T1000 (cell line): ENCODE measurements at places on chromosomes 2 and 18.

- no peak for DNase-seq
Measured at GRCh38 chr2:174247474-174248186, 702 bp downstream of the OLA1 start.

- no peak for DNase-seq
Measured at GRCh38 chr2:127542231-127542630, 6.7 kb downstream of the MYO7B start.

DNA sequence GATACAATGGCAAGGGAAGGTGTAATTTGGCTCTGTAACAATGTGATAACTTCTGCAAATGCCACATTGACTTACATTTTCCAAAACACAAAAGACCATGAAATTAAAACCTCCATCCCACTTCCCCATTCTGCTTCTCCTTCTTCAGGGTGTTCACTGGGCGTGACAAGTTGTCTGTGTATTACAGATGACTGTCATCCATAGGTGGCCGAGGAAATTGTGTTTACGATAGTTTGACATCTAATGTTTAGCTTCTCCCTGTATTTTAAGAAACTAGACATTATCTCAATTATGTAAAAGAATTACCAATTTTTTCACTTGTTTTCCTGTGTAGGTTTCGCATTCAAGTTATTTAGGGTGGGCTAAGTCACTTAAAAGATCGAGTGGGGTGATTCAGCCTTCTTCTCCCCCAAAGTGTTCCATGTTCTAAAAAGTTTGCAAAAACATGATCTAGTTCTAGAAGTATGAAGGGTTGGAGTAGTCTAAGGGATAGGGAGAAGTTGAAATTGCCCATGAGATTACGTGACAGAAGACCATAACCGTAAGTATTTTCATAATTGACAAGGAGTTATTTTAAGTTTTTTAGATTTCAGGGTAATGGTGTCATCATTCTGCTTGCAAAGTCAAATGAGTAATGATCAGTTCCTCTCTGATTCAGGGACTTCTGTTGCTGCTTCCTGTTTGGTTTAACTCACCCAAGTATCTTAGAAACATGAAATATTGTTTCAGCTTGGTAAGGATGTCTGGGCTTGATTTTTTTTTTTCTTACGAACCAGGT is 25.2 kb upstream of the CYTIP start:
- DNase-seq: no peak

GRCh38 chr18:75083761-75084160 is 125.2 kb downstream of the PTGR3 start:
- DNase-seq: no peak

- no peak for DNase-seq
Measured at GRCh38 chr18:54958704-54959625, at the start of gene CCDC68. Gene CCDC68, minus strand, starts transcription at chr18:54959461. Its CDS starts 16,670 bp downstream, at chr18:54942791.

DNA sequence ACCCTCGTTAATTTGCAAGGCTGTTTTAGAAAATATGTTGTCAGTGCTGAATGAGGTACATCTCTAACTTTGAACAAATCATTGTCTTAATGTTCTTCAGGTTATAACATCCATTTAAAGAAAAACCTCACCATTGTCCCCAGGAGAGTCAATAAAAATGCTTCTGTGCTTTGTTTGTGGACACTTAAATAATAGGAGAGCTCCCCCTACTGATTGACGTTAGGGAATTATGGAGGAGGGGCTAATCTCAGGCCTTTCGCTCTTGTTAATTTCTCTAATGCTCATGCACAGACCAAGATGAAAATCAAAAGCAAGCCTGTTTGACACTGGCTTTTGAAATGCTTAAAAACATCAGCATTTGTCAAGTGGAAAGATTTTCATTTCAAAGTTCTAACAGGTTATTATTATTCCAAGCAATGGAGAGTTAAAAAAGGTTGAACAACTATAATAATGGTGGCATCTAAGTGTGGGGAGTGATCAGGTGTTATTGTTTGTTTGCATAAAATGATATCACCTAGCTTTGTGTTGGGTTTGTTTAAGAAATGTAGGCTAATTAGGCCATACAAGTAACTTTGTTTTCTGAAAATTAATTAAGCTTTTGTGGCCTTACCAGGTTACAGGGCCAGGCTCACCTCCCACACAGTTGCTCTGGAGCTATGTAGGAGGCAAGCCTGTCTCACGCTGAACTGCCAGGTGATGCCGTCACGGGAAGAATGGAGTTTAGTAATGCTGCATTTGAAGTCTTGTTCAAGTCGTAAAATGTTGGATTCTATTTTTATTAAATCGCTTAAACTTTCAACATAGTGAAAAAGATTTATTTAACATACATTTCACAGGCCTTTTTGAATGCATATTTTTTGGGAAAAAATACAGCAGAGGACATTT is 51.7 kb upstream of the SMIM21 start:
- no peak for DNase-seq

DNA sequence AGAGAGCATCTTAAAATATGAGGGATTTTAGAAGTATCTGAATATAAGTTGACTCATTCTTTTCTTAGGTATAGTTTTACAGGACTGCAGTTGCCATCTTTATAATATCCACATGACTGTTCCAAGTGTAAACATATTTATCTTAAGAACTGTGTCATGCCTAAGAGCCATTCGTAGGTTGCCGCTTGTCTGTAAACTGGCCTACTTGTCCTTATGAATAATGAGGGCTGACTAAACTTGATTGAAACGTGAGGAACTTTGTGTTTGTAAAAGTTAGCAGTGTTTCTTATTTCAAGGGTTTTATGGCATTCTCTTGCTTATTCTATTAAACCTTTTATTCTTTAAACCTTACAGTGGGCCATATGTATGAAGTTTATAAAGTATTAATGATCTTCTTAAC is 99.6 kb downstream of the MAP3K20 start:
- DNase-seq: no peak

GRCh38 chr2:206212673-206213513 is 53.2 kb downstream of the EEF1B2 start:
- DNase-seq: no peak

DNA sequence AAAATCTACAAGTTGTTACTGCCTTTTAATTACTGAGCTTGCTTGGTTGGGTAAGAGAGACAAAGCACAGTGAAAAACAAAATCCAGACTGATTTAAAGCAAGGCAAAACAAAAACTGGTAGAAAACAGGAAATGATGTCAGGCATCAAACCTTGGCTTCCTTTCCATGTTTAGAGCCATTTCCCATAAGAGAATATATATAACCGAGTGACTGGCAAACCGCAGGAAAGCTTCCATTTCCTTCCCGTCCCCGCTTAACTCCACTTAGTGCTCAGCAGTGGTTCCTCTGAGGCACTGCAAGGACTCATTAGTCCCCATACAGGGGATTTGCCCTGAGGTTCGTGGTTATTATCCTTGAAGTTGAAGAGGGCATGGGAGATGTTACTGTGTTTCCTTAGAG is 446.3 kb downstream of the LPIN1 start:
- no peak for DNase-seq

DNA sequence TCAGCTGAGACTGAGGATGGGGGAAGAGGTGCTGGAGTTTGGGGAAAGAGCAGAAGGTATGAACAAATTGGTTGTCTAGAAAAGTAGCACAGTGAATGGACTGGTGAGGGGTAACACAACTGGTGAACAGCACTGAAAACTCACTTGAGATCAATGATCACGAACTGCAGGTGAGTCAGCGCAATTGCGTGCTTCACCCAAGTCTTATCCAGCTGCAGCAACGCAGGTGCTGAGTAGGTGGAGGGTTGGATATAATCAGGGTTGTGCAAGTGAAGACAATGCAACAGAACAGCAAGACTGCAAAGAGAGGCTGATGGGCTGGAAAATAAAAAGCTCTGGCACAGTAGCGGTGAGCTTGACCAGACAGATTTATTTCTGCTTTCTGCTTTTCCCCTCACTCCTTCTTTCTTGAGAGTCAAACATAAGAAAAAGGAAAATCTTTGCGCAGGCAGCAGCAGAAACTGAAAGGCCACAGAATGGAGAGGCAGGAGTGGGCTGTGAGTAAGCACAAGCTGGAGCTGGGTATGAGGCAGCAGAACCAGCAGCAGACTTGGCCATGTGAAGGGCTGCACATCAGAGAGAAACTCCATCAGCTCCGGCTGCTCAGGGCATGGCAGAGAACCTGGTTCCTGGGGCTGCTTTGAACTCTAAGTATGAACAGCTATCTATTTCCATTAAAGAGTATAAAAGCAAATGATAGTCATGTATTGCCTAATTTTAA is 99.4 kb upstream of the ARL5A start:
- DNase-seq: no peak

- DNase-seq: no peak
Measured at GRCh38 chr2:177445200-177445599, 52.6 kb downstream of the AGPS start.

- peak; percentile 72 for DNase-seq
Measured at GRCh38 chr2:234951664-234952269, at the start of gene SH3BP4. Gene SH3BP4, plus strand, starts transcription at chr2:234952017. Its CDS starts 82,986 bp downstream, at chr2:235035003.

- DNase-seq: no peak
Measured at GRCh38 chr18:55685638-55686037, 97.6 kb upstream of the TCF4 start.

DNA sequence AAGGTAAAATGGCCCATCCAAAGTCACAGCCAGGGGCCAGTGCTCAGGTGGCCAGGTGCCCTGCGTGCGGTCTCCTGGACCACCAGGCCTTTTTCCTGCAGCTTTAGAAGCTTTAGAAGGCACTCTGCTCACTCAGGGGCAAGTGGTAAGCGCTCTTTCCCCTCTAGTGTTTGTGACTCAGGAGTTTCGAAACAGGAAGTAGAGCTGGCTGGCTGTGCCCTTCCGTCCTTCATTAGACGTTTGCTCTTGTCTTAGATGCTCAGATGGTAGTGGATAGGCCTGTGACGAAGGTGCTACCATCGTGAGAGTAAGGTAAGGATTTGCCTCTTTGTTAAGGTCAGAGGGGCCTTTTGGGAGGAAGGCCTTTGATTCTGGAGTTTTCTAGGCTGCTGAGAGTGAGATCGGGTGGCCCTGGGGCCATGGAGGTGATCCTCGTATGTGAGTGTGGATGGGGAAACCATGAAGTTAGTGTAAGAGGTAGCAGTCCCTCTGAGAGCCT is at the start of gene CASP8:
Gene CASP8, plus strand, starts transcription at position 235 of the 499 bp plus-strand sequence. CDS start 5,951 bp downstream, outside the sequence.
- no peak for DNase-seq

DNA sequence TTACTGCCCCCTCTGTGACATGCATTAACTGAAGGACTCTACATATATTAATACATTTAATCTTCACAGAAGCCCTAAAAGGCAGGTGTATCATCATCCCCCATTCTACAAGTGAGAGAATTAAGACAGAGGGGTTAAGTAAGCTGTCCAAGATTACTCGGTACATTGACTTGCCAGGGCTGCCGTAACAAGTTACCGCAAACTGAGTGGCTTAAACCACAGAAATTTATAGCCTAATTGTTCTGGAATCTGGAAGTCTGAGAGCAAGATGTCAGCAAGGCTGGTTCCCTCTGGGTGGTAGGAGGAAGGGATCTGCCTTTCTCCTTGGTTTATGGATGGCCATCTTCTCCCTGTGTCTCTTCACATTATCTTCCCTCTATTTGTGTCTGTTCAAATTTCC is 605.5 kb downstream of the EPHA4 start:
- peak; percentile 25 for DNase-seq

DNA sequence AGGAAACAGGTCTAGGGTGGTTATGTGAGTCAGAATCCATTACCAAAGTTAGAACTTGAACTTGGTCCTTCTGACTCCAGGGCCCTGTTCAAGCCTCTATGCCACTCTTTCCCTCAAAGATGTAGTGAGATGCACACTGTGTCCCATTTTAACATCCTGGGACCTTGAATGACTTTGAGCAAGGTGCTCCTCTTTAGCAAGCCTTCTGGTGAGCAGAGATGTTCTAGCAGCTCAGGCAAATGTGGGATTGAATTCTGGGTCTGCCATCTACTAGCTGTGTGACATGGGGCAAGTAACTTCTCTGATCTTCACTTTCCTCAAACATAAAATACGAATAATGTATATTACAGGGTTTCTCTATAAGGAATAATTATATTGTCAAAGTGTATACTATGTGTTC is 294.0 kb upstream of the CXCR4 start:
- DNase-seq: no peak

DNA sequence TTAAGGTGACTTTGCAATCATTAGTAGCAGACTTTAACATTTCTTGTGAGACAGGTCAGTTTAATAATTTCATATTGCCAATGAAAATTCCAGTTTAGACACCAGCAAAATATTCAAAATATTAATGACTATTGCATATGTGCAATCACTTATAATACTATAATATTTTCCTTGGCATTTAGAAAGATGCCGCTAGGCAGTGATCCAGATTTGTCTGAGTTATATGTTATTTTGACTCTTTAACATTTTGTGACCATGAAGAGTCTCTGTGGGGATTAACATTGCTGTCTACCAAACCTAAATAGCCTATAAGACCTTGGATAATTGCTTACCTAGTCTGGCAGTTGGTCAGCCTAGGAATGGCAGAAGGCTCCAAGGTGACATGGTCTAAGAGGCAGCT is 389.6 kb downstream of the THSD7B start:
- no peak for DNase-seq

DNA sequence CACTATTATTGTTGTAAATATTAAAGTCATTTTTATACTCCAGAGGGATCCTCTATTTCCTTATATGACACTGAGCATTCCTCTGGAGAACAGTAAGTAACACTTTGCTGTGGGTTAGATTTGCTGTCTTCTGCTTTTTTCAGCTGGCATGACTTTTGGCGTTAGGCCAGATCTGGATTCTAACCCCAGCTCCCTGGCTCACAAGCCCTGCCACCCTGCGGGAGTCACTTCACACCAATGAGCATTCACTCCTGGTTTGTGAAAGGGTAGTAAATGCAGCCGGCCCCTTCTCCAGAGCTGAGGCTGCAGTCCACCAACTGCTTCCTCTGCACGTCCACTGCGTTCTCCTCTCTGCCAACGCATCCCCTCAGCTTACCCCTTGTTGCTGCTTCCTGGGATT is 373.8 kb upstream of the RAB6C start:
- no peak for DNase-seq

DNA sequence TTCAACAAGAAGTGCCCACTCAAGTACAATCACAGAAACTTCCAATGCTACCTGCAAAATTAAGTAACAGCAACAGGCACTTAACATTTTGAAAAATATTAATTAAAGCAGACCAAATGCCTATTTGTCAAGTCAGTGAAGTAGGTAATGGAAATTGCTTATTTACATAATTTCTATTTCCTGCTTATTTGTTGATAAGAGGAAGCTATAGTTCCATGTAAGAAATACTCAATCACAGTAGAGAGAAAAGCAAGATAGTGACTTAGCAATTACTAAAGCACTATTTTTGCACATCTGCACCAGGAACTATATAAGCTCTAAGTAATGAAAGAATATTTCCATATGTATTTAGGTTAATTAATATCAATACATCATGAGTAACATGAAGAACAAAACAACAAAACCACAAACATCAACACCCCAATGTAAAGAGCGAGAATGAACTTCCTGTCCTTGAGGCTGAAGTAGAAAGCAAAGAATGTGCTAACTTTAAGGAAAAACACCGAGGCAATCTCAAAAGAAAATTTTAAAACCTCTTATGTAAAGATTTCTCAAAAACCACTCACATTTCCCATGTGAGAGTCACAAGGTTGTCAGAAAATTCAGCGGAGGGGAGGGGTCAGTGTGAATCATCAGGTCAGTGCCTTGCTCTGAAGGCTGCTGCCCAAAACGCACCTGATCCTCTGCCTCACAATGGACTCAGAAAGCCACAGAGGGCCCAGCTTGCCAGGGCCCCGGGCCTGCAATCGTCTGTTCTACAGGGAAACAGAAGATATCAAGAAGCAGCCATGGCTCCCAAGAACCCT is 12.5 kb downstream of the NPC1 start:
- DNase-seq: no peak
